ENCODE measurements at places on chromosomes 16 and 17. TPM values are rescaled to one million over a fixed set of nuclear protein-coding genes. Genes with fewer than 3 reads are reported as not detected.

The TPSB2 gene
- not detected for total RNA-seq

The CACNG5 gene
- not detected for total RNA-seq

The CCL18 gene
- total RNA-seq = not detected

The GPR142 gene
- not detected for total RNA-seq

The NPIPB8 gene
- total RNA-seq = 0.44 TPM

The ASB16 gene
- 0.30 TPM for total RNA-seq

The RGS11 gene
- not detected for total RNA-seq

The PRKCB gene
- 81.0 TPM for total RNA-seq

The TRIM72 gene
- total RNA-seq = not detected

The SHISA6 gene
- total RNA-seq = not detected

The ANKS4B gene
- total RNA-seq = not detected

The DNASE1L2 gene
- total RNA-seq = 3.4 TPM

The TEX14 gene
- 0.50 TPM for total RNA-seq

The NAGPA gene
- 18.8 TPM for total RNA-seq

The SEZ6L2 gene
- not detected for total RNA-seq

- no peak overlapping the region for H3K27ac ChIP-seq
- DNase-seq = no peak
Observed at GRCh38 chr17:15269780-15270089, 4.6 kb upstream of the PMP22 start.

GRCh38 chr17:77821114-77821513 lies 137.4 kb upstream of the TNRC6C start:
- H3K36me3 ChIP-seq = no peaks in the 10 kb centered on the region
- H3K27ac ChIP-seq = no peak overlapping the region
- H3K4me3 ChIP-seq = no peak overlapping the region

DNA sequence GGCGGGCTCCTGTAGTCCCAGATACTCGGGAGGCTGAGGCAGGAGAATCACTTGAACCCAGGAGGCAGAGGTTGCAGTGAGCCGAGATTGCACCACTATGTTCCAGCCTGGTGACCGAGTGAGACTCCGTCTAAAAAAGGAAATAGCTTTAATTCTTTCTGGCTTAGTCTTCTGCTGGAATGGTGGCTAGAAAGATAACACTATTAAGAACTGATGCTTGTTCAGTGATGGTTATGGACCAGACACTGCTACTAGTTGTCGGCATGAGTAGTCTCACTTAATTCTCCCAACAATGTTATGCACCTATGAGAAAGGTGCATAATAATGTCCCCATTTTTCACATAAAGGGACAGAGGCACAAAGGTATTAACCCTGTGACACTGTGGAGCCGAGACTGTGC lies 188.7 kb downstream of the HS3ST3A1 start:
- H3K4me3 ChIP-seq = no peak overlapping the region
- no peaks in the 10 kb centered on the region for H3K4me1 ChIP-seq
- H3K27ac ChIP-seq = no peak overlapping the region
- no peaks in the 10 kb centered on the region for H3K36me3 ChIP-seq
- no peak for DNase-seq

- H3K4me3 ChIP-seq = no peak overlapping the region
- peaks cover 12% of the 10 kb centered on the region for H3K4me1 ChIP-seq
- H3K27me3 ChIP-seq = no peaks in the 10 kb centered on the region
- H3K27ac ChIP-seq = no peak overlapping the region
Observed at GRCh38 chr17:16300554-16300953, 52.7 kb downstream of the CENPV start.

DNA sequence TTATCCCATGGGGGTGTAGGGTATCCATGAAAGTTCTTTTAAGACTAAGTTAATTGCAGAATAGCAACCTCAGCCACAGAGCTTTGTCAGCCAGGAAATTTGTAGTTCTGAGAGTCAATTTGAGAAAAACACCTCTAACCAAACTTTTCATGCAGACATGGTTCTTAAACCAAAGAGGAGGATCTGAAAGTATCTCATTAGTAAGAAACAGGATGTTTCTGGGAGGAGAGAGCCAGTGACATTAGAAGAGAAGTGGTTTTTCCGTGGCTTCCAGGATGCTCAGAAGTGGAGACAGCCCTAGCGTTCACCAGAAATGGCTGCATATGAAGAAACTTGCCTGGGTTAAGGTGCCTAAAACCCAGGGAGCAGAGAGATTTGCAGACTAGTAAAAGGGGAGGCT lies 7.9 kb downstream of the GNAO1 start:
- H3K27me3 ChIP-seq = peaks cover 34% of the 10 kb centered on the region
- H3K4me3 ChIP-seq = peak overlapping the region; percentile 50
- H3K27ac ChIP-seq = peak overlapping the region; percentile 86
- H3K36me3 ChIP-seq = peaks cover 17% of the 10 kb centered on the region
- DNase-seq = peak; percentile 56

DNA sequence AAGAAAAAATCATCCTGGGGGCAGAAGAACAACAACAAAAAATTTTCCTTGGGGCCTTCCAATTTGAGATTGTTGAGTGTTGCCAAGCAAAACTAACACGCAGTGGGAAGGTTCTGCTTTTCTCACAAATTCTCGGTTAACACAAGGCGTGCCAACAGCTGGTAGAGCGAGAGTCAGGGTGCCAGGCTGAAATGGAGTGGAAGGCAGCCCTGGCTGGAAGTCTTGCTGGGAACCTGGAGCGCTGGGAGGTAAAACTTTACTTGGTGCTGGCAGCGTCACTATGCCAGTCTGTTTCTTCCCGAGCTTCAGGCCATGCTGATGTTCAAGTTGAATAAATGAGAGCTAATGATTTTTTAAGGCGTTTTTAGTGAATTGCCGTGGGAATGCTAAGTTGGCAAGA lies 189.4 kb downstream of the WWOX start:
- no peaks in the 10 kb centered on the region for H3K36me3 ChIP-seq
- no peak overlapping the region for H3K4me3 ChIP-seq

GRCh38 chr17:50939795-50940684 lies 73.9 kb upstream of the TOB1 start:
- H3K4me1 ChIP-seq = peaks cover 24% of the 10 kb centered on the region

DNA sequence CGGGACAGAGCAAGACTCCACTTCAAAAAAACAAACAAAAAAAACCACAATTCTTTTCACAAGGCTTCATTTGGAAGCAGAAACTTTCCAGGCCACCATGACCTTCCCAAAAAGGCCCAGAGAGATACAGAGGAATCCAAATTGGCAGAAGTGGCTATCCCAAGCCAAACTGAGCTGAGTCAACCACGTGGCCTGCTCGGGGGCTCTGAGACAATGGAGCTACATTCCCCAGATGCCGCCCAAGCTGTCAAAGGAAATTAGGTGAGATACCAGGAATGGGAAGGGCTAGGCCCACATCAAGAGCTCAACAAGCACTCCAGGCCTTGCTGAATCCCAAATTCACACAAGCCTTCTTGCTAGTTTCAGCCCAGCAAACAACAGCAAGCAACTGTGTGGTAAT lies 5.7 kb upstream of the EXOSC6 start:
- no peak for DNase-seq
- H3K4me1 ChIP-seq = no peaks in the 10 kb centered on the region
- H3K36me3 ChIP-seq = peaks cover 59% of the 10 kb centered on the region
- no peak overlapping the region for H3K27ac ChIP-seq
- H3K4me3 ChIP-seq = no peak overlapping the region

GRCh38 chr16:66521951-66522771 lies 27.8 kb downstream of the TK2 start:
- H3K4me1 ChIP-seq = peaks cover 86% of the 10 kb centered on the region
- peaks cover 3% of the 10 kb centered on the region for H3K36me3 ChIP-seq
- peak overlapping the region; percentile 95 for H3K27ac ChIP-seq
- H3K27me3 ChIP-seq = no peaks in the 10 kb centered on the region
- peak; percentile 88 for DNase-seq

GRCh38 chr16:11534262-11534661 lies 52.5 kb downstream of the LITAF start:
- H3K27ac ChIP-seq = no peak overlapping the region
- H3K27me3 ChIP-seq = no peaks in the 10 kb centered on the region
- H3K36me3 ChIP-seq = no peaks in the 10 kb centered on the region
- H3K4me3 ChIP-seq = no peak overlapping the region
- no peak for DNase-seq

- no peak overlapping the region for H3K27ac ChIP-seq
- no peak overlapping the region for H3K4me3 ChIP-seq
- no peaks in the 10 kb centered on the region for H3K36me3 ChIP-seq
- DNase-seq = no peak
Observed at GRCh38 chr17:49028271-49028670, 31.1 kb downstream of the IGF2BP1 start.

- H3K27ac ChIP-seq = peak overlapping the region; percentile 97
- DNase-seq = no peak
- H3K27me3 ChIP-seq = no peaks in the 10 kb centered on the region
- peak overlapping the region; percentile 72 for H3K4me3 ChIP-seq
Observed at GRCh38 chr16:28193530-28194423, 18.0 kb downstream of the XPO6 start.

DNA sequence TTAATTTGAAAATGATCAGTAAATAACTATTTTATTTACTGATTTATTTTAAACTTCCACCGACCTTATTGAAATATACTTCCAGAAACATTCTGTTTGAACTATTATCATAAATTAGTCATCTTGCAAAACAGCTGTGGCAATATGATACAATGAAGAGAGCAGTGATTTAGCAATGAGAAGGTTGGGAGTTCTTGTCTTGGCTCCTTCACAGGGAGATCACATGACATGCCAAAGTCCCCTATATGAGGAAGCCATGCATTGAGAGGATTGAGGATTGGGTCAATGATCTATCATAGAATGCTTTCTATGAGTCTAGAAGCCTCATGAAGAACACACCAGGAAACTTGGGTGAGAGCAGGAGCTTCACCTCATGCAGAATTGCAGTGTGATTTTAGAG lies 222.7 kb downstream of the LGALS9B start:
- no peaks in the 10 kb centered on the region for H3K27me3 ChIP-seq
- DNase-seq = no peak
- peaks cover 22% of the 10 kb centered on the region for H3K4me1 ChIP-seq
- H3K4me3 ChIP-seq = no peak overlapping the region
- H3K27ac ChIP-seq = no peak overlapping the region

GRCh38 chr17:20315821-20316220 lies 151.5 kb downstream of the LGALS9B start:
- no peak overlapping the region for H3K4me3 ChIP-seq
- H3K36me3 ChIP-seq = no peaks in the 10 kb centered on the region
- H3K27me3 ChIP-seq = no peaks in the 10 kb centered on the region
- peaks cover under 1% of the 10 kb centered on the region for H3K4me1 ChIP-seq

- H3K36me3 ChIP-seq = no peaks in the 10 kb centered on the region
- H3K27ac ChIP-seq = no peak overlapping the region
- H3K4me1 ChIP-seq = no peaks in the 10 kb centered on the region
- no peak for DNase-seq
- H3K27me3 ChIP-seq = no peaks in the 10 kb centered on the region
Observed at GRCh38 chr16:53753431-53753830, 49.5 kb downstream of the FTO start.

GRCh38 chr17:48510381-48510760 lies 20.4 kb downstream of the HOXB1 start:
- peaks cover 67% of the 10 kb centered on the region for H3K4me1 ChIP-seq
- peaks cover 48% of the 10 kb centered on the region for H3K27me3 ChIP-seq
- DNase-seq = no peak

GRCh38 chr16:30523768-30524574 lies 2.4 kb downstream of the ZNF768 start:
- peaks cover 32% of the 10 kb centered on the region for H3K4me1 ChIP-seq
- peaks cover 26% of the 10 kb centered on the region for H3K36me3 ChIP-seq
- no peaks in the 10 kb centered on the region for H3K27me3 ChIP-seq
- peak overlapping the region; percentile 36 for H3K4me3 ChIP-seq
- peak overlapping the region; percentile 54 for H3K27ac ChIP-seq

- no peak overlapping the region for H3K27ac ChIP-seq
- no peaks in the 10 kb centered on the region for H3K36me3 ChIP-seq
- H3K27me3 ChIP-seq = peaks cover 27% of the 10 kb centered on the region
Observed at GRCh38 chr17:36148559-36149295, 27.7 kb downstream of the TBC1D3B start.

DNA sequence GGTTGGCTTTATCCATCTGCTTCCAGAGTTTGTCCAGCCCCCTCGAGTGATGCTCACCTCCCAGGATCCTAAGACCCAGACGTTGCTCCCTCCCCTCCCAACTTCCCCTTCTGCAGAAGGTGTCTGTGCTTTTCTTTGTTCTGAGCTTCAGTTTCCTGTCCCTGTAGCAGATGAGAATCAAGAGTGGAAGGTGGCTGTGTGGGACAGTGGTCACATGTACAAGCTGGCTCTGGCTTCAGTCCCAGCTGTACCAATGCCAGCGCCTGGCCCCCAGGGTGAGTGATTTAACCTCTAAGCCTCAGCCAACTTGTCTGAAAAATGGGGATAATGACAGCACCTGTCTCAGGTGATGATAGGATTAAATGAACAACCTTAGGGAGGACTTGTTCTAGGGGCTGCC lies 7.7 kb downstream of the PRR15L start:
- H3K27me3 ChIP-seq = no peaks in the 10 kb centered on the region

DNA sequence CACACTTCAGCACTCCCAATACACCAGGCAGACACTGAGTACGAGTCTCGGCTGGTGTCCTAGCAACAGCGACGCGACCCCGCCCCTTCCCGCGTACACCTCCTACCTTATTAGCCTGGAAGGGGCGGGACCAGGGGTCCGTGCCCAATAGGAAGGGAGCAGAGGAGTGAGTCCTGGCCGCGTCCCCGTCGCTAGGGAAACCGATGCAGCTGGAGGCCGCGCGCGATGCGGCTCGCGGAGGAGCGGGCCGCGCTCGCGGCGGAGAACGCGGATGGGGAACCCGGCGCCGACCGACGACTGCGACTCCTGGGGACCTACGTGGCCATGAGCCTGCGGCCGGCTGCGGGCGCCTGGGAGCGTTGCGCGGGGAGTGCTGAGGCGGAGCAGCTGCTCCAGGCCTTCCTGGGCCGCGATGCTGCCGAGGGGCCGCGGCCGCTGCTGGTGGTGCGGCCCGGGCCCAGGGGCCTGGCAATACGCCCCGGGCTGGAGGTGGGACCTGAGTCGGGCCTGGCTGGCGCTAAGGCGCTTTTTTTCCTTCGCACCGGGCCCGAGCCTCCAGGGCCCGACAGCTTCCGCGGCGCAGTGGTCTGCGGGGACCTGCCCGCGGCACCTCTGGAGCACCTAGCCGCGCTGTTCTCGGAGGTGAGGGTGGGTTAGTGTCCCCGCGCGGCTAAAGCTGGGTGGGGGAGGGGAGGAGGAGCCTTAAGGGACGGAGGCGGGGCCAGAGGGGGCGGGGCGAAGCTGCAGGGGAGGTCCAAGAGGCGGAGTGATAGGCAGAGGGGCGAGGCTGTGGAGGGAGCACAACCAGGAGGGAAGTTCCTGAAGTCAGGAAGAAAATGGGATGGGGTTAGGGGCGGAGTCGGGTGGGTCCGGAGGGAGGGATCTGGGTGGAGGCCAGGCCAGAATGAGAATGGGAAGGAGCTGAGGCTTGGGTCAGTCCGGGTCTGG lies at the start of gene DNAH9:
DNAH9 (plus strand) TSS at position 197 of the 948 bp plus-strand sequence; CDS start at position 226, 29 bp downstream.
- no peaks in the 10 kb centered on the region for H3K36me3 ChIP-seq
- H3K4me1 ChIP-seq = no peaks in the 10 kb centered on the region
- no peak within 1 kb of the TSS for H3K27ac ChIP-seq
- H3K27me3 ChIP-seq = peaks cover 11% of the 10 kb centered on the region
- peak; percentile 17 for DNase-seq
- no peak within 1 kb of the TSS for H3K4me3 ChIP-seq
